ENCODE measurements at places on chromosomes 6 and 20. TPM values are rescaled to one million over a fixed set of nuclear protein-coding genes. Genes with fewer than 3 reads are reported as not detected.
A peak's percentile ranks its signal among the peaks of the same experiment; 100 is the strongest.

DNA sequence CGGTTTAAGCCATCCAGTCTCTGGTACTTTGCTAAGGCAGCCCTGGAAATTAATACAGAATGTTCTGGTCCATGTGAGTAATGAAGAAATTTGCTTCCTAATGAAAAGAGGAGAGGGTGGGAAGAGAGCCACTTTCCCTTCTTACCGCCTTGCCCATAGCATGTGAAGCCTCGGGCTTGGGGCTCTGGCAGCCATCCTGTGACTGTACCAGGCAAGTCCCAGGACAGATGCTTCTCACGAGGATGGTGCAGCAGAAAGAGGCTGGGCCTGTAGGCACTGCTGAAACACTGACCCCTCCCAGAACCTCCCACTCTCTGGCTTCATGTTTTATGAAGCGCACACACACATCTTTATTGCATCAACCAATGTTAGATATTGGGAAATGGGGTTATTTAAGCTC is 74.8 kb downstream of the IYD start:
- no peak for DNase-seq

- DNase-seq, result no peak
Measured at GRCh38 chr6:87237804-87238203, 82.4 kb downstream of the ZNF292 start.

DNA sequence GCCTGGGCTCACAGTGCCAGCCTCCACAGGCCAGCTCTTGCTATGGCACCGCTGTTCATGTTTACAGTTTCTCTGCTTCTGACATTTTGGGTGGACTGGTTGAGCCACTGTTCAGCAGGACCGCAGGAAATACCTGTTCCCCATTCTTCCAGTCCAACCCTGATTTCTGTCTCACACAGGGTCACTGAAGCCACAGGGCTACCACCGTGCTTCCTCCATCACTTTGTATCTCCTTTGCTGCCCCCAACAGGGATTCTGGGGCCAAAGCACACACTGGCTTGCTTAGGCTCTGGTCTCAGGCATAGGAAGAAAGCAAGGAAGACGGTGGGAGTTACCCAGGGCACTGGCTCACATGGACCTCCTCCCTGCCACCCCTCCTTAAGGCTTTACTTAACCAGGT is 164.5 kb downstream of the UNC5CL start:
- DNase-seq, result no peak

GRCh38 chr6:106862858-106863257 is 111.7 kb downstream of the CD24 start:
- DNase-seq, result no peak

GRCh38 chr6:35242906-35243305 is 16.6 kb upstream of the ZNF76 start:
- DNase-seq, result no peak

The ACSS1 gene
- total RNA-seq, result 29.8 TPM

- DNase-seq, result no peak
Measured at GRCh38 chr6:64930681-64931080, 776.3 kb downstream of the EYS start.

- peak; percentile 48 for DNase-seq
Measured at GRCh38 chr6:156687789-156688619, 89.2 kb upstream of the ARID1B start.

The C6orf120 gene
- 28.7 TPM for total RNA-seq

The RIN2 gene
- 73.9 TPM for total RNA-seq

The BANF2 gene
- not detected for total RNA-seq

The LHFPL5 gene
- total RNA-seq, result not detected

The SEL1L2 gene
- not detected for total RNA-seq

- DNase-seq, result no peak
Measured at GRCh38 chr6:162825597-162825996, 97.8 kb downstream of the PACRG start.

GRCh38 chr20:39910536-39910935 is 778.5 kb downstream of the MAFB start:
- DNase-seq, result no peak

DNA sequence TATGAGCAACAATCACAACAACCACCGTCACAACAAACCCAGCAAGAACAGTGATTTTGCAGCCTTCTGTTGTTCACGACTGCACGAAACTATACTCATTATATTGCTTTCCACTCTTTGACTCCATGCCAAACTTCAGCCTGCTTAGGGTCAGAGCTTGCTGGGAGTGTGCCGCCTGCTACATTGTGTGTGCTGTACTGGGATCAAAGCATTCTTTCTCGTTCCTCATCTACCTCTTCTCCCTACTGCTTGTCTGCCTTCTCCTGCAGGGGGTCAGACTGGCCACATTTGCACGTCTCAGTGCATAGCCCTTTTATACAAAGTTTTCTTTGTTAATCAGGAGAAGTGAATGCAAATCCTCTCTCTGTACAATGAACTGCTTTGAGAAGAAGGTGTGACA is 401.6 kb upstream of the CITED2 start:
- DNase-seq, result peak; percentile 58

The MAP3K5 gene
- 12.6 TPM for total RNA-seq

The MATN4 gene
- total RNA-seq, result not detected

The SIRPA gene
- total RNA-seq, result 14.1 TPM

- DNase-seq, result no peak
Measured at GRCh38 chr20:13028673-13029072, 19.9 kb downstream of the SPTLC3 start.

The MUCL3 gene
- not detected for total RNA-seq

- no peak for DNase-seq
Measured at GRCh38 chr6:154710689-154711088, 22.5 kb upstream of the SCAF8 start.

The STMND1 gene
- 0.53 TPM for total RNA-seq

The RIPPLY2 gene
- total RNA-seq, result 1.3 TPM

The DAAM2 gene
- total RNA-seq, result 27.8 TPM

The CRIP3 gene
- total RNA-seq, result 0.77 TPM

The L3MBTL1 gene
- total RNA-seq, result 13.1 TPM

GRCh38 chr6:116536216-116536621 is 9.3 kb downstream of the TRAPPC3L start:
- peak; percentile 62 for DNase-seq

DNA sequence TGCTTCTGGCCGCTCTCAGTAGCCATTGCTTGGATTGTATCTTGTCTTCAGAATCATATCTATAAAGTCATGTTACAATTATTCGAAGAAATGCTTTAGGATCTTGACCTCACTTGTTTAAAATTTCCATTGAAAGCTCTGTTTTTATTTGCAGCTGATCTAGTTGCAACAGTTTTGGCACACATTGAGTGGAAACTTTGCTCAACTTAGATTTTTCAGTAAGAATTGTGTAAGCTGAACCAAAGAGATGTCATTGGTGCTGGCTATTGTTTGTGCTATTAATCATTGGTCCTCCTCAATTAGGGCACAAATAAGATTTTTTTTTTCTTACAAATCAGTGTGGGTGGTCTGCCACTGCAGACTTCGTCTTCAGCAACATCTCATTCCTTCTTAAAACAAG is 649.2 kb downstream of the MMUT start:
- no peak for DNase-seq

The FGD2 gene
- 6.9 TPM for total RNA-seq

The MYL9 gene
- 3,203 TPM for total RNA-seq

DNA sequence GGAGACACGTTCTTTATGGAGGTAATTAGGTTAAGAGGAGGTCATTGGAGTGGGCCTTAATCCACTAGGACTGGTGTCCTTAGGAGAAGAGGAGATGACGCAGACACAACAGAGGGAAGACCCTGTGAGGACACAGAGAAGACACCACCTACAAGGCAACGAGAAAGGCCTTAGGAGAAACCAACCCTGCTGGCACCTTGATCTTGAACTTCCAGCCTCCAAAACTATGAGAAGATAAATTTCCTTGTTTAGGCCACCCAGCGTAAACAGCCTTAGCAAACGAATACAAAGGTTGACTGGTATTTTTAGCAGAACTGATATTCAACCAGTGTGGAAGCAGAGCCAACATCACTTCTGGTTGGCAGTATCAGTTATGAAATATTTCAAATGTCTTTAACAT is 75.2 kb downstream of the GFOD1 start:
- no peak for DNase-seq

The MOG gene
- not detected for total RNA-seq

DNA sequence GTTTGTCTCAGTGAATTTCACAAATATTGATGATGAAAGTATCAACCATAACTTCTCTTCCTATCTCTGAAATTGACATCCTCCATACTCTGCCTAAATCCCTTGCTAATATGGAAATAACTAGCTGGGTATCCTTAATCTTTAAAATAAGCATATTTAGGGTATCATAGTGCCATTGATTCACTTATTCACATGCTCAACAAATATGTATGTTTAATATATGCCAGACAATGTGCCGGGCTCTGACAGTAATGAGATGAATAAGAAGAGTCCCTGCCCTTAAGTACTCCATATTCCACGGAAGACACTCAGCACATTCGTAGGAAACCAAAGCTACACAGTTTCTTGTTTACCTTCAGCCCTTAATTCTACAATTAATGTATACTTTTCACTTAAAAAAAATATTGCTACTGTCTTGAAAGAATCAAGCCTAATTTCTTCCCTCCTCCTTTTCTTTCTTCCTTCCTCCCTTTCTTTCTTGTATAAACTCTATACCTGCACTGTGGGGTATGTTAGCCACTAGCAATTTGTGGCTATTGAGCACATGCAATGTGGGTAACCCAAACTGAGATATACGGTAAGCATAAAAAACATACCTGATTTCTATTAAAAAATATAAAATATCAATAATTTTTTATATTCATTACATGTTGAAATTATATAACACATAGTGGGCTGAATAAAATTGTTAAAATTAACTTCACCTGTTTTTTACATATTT is 42.8 kb upstream of the STXBP5 start:
- DNase-seq, result no peak

GRCh38 chr20:20568604-20569205 is 143.7 kb downstream of the RALGAPA2 start:
- DNase-seq, result peak; percentile 46

DNA sequence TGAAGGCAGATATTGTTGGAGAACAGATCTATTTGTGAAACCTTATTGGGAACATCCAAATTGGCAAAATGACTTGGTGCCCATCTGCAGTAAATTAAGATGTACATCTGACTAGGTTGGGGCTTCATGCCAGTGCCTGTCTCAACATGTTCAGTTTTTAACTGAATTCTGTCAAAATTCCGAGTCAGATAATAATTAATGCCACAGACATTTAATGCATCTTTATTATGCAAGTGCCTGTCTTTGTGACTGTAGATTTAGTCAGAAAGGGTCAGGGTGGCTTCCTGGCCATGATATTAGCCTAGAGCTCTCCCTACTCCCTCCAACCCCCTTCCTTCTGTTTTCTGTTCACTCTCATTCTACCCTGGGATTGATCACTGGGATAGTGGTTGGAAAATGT is 199.3 kb upstream of the FLRT3 start:
- no peak for DNase-seq

DNA sequence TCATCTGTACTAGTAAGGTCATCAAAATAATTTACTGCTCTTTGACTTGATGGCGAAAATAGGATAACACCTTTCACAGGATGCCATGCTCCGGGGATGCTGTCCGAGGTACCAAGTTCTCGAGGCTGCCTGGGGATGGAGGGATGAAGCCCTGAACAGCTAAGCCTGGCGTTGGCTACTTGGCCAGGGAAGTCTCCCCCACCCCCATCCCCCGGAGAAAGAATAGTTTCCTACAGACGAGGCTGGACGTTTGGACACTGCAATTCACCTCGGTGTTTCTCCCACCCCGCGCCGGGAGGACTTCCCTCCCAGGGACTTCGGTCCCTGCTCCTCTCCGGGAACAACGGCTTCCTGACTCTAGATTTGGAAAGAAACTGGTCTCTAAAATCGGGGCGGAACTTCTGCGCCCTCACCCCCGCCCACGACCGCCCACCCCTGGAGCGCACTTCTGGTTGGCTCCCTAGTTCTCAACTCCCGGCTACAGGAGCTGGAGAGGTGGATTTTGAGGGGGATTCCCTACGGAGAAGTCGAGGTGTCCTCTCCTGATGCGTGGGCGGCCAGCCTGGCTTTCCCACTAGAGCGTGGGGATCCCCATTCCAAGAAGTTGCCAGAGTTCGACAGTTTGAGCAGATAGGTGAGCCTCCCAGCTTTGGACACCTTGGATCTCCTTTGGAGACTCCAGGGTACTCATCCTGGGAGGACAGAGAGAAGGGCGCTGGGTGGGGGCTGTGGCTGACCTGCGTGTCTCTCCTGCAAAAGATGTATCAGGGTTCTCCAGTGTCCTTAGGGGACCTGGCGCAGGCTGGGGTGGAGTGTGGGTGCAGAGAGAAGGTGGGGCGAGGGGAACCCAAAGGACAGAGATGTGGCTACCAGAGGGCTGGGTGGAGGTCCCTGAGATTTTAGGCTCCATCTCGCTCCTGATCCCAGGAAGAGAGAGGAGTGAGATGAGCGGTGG is 1.1 kb downstream of the PCSK2 start:
- no peak for DNase-seq

DNA sequence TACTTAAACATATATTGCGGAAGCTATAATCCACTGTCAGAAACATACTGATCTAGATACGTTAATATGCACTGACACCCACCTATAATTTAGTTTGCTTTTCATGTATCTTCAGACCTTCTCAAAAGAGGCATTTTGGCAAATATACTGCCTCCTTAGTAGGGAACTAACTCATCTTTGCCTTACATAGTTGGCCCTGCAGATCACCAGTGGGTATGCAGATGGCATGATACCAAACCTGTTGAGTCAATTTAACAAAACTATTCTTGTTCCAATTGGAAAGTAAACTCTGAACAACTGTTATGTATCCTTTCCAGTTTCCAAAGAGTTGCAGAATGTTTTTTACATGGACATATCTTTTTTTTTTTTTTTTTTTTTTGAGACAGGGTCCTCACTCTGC is 35.6 kb upstream of the TBC1D20 start:
- DNase-seq, result no peak

The DLK2 gene
- total RNA-seq, result 0.47 TPM

DNA sequence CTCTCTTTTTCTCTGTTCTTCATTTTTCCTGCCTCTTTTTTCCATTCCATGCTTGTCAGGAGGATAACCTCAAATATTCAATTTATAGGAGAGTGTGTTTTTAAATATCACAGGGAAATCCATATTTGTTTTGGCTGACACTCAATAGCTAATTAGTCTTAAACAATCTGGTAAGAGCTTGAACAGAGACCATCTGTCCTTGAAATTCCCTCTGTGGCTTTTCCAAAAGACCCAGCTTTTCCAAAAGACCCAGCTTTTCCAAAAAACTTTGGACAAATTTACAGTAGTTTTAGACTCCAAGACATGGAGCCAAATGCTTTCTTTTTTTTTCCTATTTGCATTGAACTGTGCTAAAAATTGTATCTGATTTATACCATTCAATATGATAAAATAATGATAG is 127.4 kb upstream of the FAM83B start:
- no peak for DNase-seq

DNA sequence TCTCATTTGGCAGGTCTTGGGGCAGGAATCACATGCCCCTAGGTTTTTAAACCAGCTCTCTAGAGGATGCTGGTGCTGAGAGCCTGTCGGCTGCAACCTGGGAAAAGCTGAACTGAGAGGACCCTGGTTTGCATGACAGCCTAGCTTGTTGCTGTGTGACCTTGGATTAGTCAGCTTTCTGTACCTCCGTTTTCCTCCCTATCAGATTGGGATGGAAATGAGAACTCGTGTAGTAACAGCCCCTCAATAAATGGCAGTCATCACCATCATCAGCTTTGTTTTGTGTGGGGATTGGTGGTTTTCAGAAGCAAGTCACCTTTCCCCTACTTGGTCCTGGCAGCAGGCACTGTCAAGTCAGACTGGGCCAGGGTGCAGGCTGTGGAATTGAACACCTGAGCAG is 75.2 kb upstream of the MYL9 start:
- DNase-seq, result no peak
